H7 (cell line): ENCODE measurements at places on chromosomes 5 and 9. TPM values are rescaled to one million over a fixed set of nuclear protein-coding genes. Genes with fewer than 3 reads are reported as not detected.
A peak's percentile ranks its signal among the peaks of the same experiment; 100 is the strongest.

The BTNL3 gene
- not detected in 2 replicates for total RNA-seq

The TMEM215 gene
- 0.10 and 0.18 TPM in 2 replicates for total RNA-seq

The OR4F3 gene
- total RNA-seq: not detected in 2 replicates

GRCh38 chr5:171477101-171477500 lies 57.7 kb downstream of the FGF18 start:
- DNase-seq: no peak

GRCh38 chr5:33439905-33440481 lies 772 bp upstream of the TARS1 start:
- DNase-seq: no peak

DNA sequence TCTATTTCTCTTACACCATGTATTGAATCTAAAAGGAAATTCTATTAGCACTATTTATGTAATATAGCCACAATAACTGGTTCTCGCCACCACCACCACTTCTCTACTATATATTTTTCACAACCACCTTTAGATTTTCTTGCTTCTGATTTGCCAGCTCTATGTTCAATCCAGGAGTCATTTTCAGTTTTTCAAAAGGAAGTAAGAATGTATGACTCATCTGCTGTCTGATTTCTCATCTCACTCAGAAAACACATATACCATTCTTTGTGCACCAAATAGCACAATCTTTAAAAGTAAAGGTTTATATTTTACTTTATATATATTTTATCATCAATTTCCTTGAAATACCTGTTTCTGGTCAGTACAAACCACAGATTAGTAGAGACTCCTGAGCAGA lies 1127.5 kb downstream of the TAF11L14 start:
- DNase-seq: no peak

DNA sequence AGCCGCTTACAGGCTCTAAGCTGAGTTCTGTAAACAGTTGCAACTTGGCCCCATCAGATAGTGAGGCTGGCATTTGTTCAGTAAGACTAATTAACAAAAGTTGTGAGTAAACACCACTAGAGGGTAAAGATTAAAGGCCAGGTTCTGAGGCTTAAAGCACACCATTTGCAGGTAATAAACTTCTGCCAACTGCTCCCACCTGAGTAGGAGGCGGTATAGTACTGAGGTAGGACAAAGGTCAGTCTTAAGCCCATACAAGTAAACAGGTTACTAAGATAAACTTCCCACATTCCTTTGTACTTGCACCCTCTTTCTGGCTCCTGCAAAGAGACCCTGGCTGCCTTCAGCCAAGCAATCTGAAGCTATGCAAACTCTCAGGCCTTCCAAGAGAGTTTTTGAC lies 419.6 kb downstream of the DNAH5 start:
- no peak for DNase-seq

GRCh38 chr9:130847306-130848217 lies 12.5 kb downstream of the ABL1 start:
- peak; percentile 77 for DNase-seq

- DNase-seq: no peak
These were observed 40.9 kb upstream of the F2RL2 start for GRCh38 chr5:76664079-76664478.

- DNase-seq: no peak
These were observed 46.4 kb downstream of the CAST start for GRCh38 chr5:96708600-96708999.
